Activated CD4-positive, alpha-beta memory T cell treated with anti-CD3 and anti-CD28 coated beads, Interleukin-2, amount 10 ng/mL, durations not matched to agents 7 days and 5 days (primary cell): ENCODE measurements at places on chromosomes 7 and 10. TPM values are rescaled to one million over a fixed set of nuclear protein-coding genes. Genes with fewer than 3 reads are reported as not detected.
A peak's percentile ranks its signal among the peaks of the same experiment; 100 is the strongest.

- peaks cover 3% of the 10 kb centered on the region for H3K36me3 ChIP-seq
- H3K27me3 ChIP-seq = no peaks in the 10 kb centered on the region
- no peak for DNase-seq
- peak overlapping the region; percentile 40 for H3K27ac ChIP-seq
- H3K4me1 ChIP-seq = peaks cover 21% of the 10 kb centered on the region
- peak overlapping the region; percentile 31 for H3K4me3 ChIP-seq
Observed at GRCh38 chr7:6575281-6576023, 1.8 kb upstream of the ZDHHC4 start.

- H3K36me3 ChIP-seq = no peaks in the 10 kb centered on the region
- DNase-seq = no peak
- no peaks in the 10 kb centered on the region for H3K27me3 ChIP-seq
- H3K27ac ChIP-seq = no peak overlapping the region
Observed at GRCh38 chr10:83165265-83165664, 974.0 kb upstream of the GHITM start.

Gene SLC16A12
- total RNA-seq = not detected

Gene GSDME
- total RNA-seq = 1.8 TPM

DNA sequence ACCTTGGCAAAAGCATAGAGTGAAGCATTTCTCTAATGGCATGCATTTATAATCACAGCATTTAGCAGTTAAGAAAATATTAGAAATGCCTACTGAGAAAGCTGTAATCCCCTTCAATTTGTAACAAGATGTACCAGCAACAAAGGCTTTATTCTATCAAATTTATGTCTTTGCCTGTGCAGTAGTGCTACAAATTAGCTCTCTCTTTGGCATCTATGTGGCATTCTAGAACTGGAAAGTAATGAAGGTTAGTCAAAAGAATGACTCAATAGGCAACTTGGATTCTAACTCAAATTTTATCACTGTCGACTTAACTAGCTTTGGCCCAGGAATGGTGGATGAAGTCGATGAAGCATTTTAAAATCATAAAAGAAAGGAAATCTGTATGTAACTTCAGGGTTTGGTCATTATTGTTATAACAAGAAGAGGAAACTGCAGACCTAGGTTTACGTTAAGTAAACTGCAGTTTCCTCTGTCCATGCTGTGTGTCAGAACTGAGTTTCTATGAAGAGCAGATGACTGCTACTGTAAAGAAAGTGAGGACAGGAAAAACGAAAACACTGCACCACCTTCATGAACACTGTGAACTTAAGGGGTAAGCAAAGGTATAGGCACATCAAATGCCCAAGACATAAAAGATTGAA, 140.0 kb downstream of the RAPGEF5 start:
- H3K36me3 ChIP-seq = no peaks in the 10 kb centered on the region
- no peak overlapping the region for H3K27ac ChIP-seq
- no peaks in the 10 kb centered on the region for H3K4me1 ChIP-seq
- H3K27me3 ChIP-seq = peaks cover 57% of the 10 kb centered on the region
- DNase-seq = no peak
- H3K4me3 ChIP-seq = no peak overlapping the region

Gene ABCC2
- 0.73 TPM for total RNA-seq

- peaks cover 89% of the 10 kb centered on the region for H3K27me3 ChIP-seq
- H3K27ac ChIP-seq = peak overlapping the region; percentile 42
- peaks cover 23% of the 10 kb centered on the region for H3K4me1 ChIP-seq
- H3K4me3 ChIP-seq = peak overlapping the region; percentile 38
Observed at GRCh38 chr7:27151341-27151930, 947 bp downstream of the HOXA3 start.

Gene CTAGE15
- total RNA-seq = not detected

DNA sequence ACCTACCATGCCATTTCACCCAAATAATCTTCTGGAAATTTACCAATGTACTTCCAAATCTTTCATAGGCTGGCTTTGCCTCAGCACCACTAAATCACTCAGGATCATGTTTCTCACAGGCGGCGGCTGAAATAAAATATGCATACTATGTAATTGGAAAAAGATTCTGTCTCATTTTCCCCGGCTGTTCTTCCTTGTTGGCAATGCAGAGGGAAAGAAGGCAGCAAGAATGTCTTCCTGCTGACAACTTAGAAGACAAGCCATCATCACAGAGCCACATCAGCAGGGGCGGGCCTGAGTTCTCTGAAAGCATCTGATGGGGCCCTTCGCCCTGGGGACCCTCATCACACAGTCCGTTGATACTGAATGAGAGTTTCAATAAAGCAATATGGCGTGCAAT, 39.2 kb upstream of the COL1A2 start:
- DNase-seq = no peak
- H3K36me3 ChIP-seq = no peaks in the 10 kb centered on the region
- no peak overlapping the region for H3K27ac ChIP-seq
- peaks cover 2% of the 10 kb centered on the region for H3K27me3 ChIP-seq

Gene SPDYE2B
- not detected for total RNA-seq
